ENCODE measurements at places on chromosomes 13 and 19.

DNA sequence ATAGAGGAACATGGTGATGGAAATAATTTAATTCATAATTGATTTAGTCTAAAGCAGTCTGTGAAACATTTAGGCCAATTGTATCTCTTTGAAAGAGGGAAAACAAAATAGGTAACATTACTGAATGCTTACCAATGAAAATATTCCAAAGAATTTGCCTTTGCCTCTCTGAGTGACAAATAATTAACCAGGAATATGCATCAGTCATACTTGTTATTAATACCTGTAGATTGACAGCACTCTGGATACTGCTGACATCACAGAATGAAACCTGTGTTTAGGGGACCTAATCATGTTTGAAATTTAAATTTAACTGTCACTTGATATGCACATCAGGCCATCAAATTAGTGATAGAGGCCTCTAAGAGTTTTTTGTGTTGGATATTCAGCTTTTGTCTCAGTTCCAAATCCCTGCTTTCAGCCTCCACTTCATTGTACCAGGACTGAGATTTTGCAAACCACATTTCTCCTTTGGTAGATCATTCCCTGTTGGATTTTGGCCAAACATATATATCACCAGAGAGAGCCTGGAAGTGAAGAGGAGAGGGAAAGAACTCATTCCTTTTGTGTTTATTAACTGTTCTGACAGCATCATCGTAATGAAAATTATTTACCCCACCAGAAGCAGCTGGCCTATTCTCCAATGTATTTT is 64.8 kb upstream of the KLHL1 start:
- DNase-seq: no peak

- DNase-seq: no peak
Observed at GRCh38 chr19:10820173-10820572, 15.8 kb downstream of the TMED1 start.

DNA sequence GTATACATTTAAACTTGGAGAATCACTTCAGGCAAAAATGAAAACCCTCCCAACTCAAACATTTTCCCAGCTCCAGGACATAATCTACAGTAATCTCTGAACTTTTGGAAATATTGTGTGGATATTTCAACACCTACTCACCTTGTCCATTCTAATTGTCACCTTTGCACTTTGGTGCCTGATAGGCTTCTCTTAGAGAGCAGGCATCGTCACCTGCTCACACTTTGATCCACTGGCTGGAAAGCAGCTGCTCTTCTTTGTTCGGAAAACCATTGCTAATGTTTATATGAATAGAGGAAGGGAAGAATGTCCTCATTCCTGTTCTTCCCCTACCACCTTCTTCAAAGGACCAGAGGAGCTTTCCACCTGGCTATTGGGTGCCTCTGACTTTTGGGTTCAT is 411.2 kb downstream of the FGF9 start:
- no peak for DNase-seq

DNA sequence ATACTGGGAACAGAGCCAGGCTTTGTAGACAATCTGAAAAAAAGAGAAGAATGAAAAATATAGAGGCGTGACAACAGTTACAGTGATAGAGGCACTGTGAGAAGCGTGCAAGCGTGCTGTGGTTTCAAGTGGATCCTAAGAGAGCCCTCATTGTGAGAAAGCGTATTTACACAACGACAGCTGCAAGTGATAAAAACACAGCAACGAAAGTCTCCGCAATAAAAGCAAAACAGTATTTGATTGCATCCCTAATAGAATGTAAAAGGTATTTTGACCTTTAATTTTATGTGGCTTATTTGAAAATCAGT is 642.7 kb upstream of the ARGLU1 start:
- DNase-seq: no peak

- no peak for DNase-seq
Observed at GRCh38 chr13:99385161-99385560, 78.0 kb upstream of the GPR183 start.

- DNase-seq: no peak
Observed at GRCh38 chr19:50838239-50838638, 4.9 kb upstream of the KLK15 start.

DNA sequence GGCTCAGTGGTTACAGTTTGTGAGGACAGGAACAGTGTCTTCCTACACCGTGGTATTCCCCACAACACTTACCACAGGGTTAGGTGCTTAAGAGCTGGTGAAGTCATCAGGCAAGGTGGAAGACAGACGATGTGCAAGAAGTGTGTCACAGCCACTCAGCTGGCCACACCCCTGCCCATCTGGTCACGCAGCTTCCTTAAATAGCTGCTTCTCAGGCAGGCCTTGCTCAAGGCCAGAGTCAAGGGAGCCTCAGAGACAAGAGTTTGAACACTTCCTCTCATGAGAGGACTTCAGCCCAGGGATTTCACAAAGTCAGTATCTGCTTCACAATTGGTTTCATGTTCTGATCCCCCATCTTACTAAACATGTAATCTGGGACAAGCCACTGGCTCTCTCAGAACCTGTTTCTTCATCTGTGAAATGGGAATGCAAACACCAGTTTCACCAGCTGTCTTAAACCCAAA is 80.3 kb upstream of the FRY start:
- DNase-seq: no peak

DNA sequence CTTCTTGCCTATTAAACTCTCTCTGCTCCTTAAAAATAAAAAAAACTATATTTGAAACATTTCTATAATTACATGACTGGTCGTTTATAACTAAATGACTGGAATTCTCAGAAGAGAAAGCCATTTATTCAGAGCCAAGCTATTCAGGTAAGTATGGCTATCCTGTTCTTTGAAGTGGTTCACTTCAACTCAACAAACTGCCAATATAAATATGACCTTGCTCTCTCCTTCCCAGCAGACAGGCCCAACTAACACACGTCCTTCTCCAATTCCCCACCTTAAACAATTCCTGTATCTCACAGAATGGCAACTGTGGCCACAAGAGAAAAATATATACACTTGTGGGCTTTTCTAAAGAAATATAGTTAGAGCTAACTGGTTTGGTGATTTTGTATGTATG is 153.9 kb downstream of the MIPEP start:
- DNase-seq: no peak

- peak; percentile 50 for DNase-seq
Observed at GRCh38 chr19:38850976-38851621, 1.3 kb upstream of the HNRNPL start.
